ENCODE measurements at places on chromosomes 1 and 21.

- DNase-seq = no peak
- no peak overlapping the region for H3K27ac ChIP-seq
- H3K4me3 ChIP-seq = no peak overlapping the region
- H3K36me3 ChIP-seq = no peaks in the 10 kb centered on the region
These were observed 92.2 kb downstream of the GRIK3 start for GRCh38 chr1:36942148-36942547.

GRCh38 chr1:69639159-69639558, 71.4 kb downstream of the LRRC7 start:
- H3K27ac ChIP-seq = no peak overlapping the region
- H3K36me3 ChIP-seq = no peaks in the 10 kb centered on the region
- no peaks in the 10 kb centered on the region for H3K27me3 ChIP-seq
- H3K4me1 ChIP-seq = no peaks in the 10 kb centered on the region
- DNase-seq = no peak
- no peak overlapping the region for H3K4me3 ChIP-seq

- DNase-seq = no peak
- peaks cover 7% of the 10 kb centered on the region for H3K36me3 ChIP-seq
- H3K27ac ChIP-seq = no peak overlapping the region
- no peaks in the 10 kb centered on the region for H3K4me1 ChIP-seq
- H3K27me3 ChIP-seq = no peaks in the 10 kb centered on the region
- H3K4me3 ChIP-seq = no peak overlapping the region
These were observed 83.5 kb downstream of the RABGAP1L start for GRCh38 chr1:174242856-174243255.

GRCh38 chr1:214271174-214271858, 9.6 kb upstream of the SMYD2 start:
- H3K27ac ChIP-seq = no peak overlapping the region
- H3K36me3 ChIP-seq = no peaks in the 10 kb centered on the region
- H3K4me3 ChIP-seq = no peak overlapping the region
- peaks cover 6% of the 10 kb centered on the region for H3K27me3 ChIP-seq

- H3K27me3 ChIP-seq = no peaks in the 10 kb centered on the region
- H3K4me1 ChIP-seq = no peaks in the 10 kb centered on the region
- no peaks in the 10 kb centered on the region for H3K36me3 ChIP-seq
- no peak overlapping the region for H3K4me3 ChIP-seq
These were observed 27.8 kb downstream of the DNM3 start for GRCh38 chr1:171869097-171869496.
